ENCODE measurements at places on chromosomes 1 and 21.

GRCh38 chr1:190046231-190046630, 431.4 kb downstream of the BRINP3 start:
- DNase-seq: no peak

GRCh38 chr1:247277191-247277590, 21.3 kb downstream of the VN1R5 start:
- no peak for DNase-seq

GRCh38 chr1:9841460-9841859, 17.7 kb upstream of the CLSTN1 start:
- DNase-seq: no peak

DNA sequence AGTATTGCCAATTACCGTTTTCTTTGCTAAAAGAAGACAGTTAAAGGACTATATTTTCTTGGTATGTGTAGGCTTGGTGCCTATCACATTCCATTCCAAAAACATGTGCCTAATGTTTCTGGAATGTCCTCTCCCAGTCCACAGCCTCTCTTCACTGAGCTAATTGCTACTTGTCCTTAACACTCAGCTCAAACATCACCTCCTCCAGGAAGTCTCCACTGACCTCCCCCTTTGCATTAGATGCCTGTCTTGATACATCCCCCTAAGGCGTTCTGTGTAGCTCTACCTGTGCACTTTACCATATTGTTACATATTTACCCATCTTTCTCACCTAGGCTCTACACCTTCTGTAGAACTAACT, 195.6 kb upstream of the CAMK1G start:
- DNase-seq: no peak

GRCh38 chr21:39531064-39531463, 79.3 kb downstream of the SH3BGR start:
- DNase-seq: no peak

DNA sequence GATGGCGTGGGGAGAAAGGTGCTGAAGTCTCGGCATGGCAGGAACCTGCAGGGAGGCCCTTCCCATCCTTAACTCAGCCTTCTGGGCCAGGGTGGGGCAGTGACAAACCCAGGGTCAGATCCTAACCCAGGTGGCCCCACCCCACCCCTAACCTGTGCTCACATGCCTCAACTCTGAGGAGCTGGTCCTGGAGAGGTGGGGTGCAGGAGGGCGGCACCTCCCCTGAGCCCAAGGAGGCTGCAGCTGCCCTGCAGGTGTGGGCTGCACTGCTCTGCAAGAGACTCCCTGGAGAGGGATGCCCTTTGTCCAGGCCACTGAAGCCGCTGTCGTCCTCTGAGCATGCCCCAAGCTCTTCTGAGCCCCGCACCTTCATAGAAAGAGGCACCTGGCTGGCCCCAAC, 15.2 kb upstream of the ADAMTSL4 start:
- no peak for DNase-seq

GRCh38 chr1:205981257-205981656, 21.9 kb downstream of the RAB7B start:
- DNase-seq: no peak

GRCh38 chr1:21689661-21690372, 20.7 kb upstream of the RAP1GAP start:
- DNase-seq: no peak
